ENCODE measurements at places on chromosomes 12 and 14. TPM values are rescaled to one million over a fixed set of nuclear protein-coding genes. Genes with fewer than 3 reads are reported as not detected.

- DNase-seq = no peak
Observed at GRCh38 chr12:114627393-114627792, 56.6 kb downstream of the TBX3 start.

- no peak for DNase-seq
Observed at GRCh38 chr12:52522346-52523011, 2.3 kb upstream of the KRT5 start.

- no peak for DNase-seq
Observed at GRCh38 chr14:96103560-96104460, 64.6 kb downstream of the C14orf132 start.

DNA sequence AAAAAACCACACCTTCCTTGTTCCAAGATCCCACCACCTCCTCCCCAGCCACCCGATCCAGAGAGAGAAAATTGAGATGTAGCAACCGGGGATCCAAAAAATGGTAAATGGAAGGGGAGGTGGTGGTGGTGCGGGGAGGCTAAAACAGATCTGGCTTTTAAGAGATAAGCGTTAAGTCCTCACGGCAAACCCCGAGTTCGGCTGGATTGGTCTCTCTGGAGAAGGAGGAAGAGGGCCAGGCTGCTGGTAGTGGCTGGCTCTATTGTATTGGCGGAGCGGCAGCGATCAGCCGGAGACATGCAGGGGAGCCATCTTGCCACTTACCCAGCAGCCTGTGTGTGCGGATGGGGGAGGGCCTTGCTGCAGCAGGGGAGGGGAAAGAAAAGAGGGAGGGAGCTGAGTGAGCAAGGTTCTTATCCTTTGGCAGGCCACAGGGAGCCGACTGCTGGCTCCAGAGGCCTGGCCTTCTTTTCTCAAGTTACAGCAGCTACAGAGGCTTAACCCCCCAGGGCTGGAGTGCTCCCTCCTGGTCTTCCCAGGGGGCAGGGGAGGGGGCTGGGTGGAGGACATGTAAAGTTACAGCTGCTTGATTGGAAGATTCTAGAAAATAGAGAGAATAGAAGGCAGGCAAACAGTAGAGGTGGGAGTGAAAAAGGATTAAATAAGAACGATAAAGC, 14.1 kb upstream of the CDH24 start:
- peak; percentile 72 for DNase-seq

SLC7A8 gene
- 2.8 TPM for polyA plus RNA-seq

SPIC gene
- polyA plus RNA-seq = not detected

- DNase-seq = no peak
Observed at GRCh38 chr12:54465857-54466523, 7.4 kb downstream of the GTSF1 start.

DNA sequence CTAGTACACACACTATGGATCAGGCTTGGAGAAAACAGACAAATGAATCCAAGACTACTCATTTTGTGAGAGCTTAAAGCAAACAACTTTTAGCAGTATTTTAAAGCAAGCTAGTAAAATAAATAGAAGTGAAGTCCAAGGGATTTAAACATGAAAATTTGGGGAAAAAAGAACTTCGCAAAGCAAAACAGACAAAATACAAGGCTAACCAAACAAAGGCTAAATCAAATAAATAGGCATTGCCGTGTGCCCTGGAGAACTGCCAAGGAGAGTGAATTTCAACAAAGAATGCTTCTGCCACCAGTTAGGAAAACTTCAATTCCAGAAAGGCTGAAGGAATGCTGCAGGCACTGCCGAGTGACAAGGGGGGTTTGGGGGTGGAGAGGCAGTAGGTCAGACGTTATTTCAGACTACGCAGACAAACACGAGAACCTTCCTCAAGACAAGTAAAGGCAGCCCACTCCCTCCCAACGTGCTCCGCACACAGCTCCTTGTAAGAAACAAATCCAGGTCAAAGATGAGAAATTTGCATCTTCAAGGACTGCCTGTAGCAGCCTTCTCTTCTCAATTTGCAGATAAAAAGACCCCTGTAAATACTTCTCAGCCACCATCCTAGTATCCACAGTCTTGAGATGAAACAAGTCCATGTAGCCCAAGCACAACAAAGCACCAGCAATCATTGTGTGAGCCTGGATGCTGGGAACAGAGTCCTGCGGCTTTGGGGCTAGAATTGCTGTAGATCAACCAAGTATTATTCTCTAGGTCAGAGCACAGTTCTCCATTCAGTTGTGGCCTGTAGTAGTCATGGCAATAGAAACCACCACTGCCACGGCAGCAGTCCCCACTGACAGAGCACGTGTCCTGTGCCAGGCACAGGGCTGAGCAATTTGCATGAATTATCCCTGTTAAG, 43.3 kb downstream of the EFCAB11 start:
- no peak for DNase-seq

DNA sequence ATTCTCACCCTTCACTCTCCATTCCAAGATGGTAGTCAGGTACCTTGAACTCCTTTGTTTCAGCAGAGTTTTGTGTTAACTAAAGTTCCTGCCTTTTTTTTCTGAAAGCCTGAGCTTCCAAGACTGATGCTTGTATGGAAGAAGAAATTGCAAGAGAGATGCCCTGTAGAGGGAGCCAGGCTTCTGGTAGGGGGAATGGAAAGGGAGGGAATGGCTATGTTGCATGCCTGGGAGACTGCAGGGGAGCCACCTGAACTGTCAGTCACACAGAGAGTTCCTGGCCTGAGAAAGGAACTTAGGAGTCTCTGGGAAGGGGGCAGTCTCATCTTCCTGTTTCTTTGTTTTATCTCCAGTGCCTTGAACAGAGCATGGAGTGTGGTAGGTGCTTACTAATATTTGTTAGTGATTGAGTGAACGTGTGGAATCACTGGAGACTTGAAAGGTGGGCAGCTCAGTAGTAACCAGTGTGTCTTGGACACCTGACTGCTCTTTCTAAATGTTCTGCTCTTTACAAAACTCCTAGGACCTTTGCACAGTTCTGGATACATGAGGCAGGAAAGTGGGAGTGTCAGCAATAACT, 132.2 kb downstream of the ANO4 start:
- DNase-seq = no peak

DNA sequence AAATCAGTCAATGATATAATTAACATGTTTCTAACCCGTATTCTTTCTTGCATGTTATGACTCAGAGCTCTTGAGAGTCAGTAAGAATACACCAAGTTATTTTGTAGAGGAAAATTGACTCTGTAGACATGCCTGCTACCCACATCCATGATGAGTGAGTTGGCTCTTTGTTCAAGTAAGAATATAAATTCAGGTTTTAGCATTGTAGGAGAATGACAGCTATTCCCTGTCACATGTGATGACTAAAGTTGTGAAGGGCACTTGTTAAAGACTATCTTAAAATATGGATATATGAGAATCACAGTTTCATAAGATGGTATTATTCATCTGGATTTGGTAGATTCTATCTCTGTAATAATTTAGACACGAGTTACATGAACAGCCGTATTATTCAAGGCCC, 209.1 kb downstream of the CCDC59 start:
- no peak for DNase-seq

- DNase-seq = no peak
Observed at GRCh38 chr12:99906786-99907579, 77.8 kb downstream of the ANKS1B start.

- no peak for DNase-seq
Observed at GRCh38 chr12:103913100-103913499, 17.1 kb upstream of the HSP90B1 start.

DNA sequence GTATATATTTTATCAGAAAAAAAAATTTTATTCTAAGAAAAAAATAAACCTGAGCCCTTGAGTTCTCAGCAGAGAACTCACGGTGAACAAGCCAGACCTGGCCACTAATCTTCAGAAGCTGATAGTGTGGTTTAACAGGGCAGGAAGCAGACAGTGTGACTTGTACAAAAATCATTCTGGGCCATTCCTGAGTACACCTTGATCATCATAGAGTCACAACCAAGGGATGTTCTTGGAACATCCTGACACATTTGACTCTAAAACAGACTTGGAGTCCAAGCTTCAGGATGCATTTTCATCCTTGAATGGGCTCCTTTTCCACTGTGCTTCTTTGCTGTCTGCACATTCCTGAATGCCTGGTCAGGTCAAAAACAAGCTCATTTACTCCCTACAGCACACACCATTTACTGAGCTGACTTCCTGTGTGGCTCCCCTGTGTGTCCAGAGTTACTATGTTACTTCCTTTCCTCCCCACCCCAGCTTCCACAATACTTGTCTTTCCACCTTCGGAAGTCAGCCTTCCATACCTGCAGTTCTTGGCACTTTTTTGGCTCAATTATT, 112.0 kb downstream of the ANO6 start:
- DNase-seq = no peak

MYO1H gene
- not detected for polyA plus RNA-seq

DNA sequence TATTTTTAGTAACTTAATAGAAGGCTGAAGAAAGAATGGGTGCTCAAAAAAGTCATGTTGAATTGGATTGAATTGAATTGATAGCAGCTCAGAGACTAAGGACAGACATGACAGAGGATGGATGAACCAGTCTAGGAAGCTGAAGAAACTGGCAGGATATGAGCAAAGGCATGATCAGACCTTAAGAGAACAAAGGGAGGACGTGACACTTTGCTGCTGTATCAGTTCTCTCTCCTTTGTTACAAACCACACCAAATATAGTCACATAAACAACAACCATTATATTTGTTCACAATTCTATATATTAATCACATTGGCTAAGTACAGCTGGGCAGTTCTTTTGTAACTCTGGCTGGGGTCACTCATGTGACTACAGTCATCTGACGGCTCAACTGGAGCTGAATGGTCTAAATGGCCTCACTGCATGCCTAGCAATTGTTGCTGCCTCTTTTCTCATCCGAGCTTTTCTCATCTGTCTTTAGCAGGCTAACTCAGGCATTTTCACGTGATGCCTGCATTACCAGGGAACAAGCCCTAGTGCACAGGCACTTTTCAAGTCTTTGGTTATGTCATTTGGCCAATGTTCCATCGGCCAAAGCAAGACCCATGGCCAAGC, 355.0 kb downstream of the ETNK1 start:
- no peak for DNase-seq

IFI27L1 gene
- 16.6 TPM for polyA plus RNA-seq

GRCh38 chr12:6040815-6041214, 83.7 kb downstream of the VWF start:
- no peak for DNase-seq

DNA sequence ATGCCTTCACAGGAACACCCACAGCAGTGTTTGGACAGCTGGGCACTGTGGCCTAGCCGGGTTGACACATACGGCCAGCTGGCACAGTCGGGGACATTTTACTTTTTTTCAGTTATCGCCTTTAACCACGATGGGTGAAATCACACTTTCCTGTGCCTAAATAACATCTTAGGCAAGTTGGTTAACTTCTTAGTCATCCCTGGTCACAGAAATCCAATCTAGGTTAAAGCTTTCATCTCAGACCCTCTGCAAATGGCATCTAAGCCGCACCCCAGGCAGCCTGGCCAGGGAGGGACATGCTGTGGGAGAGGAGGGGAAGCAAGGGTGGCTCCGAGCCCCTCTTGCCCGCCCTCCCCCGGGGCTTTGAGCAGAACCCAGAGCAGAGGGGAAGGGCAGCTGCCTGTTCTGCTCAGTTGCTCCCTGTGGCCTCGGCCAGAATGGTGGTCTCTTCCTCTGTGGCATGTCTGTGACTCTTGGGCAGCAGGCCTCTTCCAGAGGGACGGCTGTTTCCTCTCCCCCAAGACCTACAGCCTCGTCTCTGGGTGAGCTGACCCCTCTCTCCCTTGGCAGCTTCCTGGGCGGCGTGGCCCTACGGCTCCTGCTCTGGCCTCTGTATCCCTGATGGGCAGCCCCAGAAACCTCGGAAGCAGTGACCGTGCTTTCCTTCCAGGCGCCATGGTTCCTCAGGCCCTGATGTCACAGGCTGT, 85.4 kb upstream of the DYNC1H1 start:
- no peak for DNase-seq

GRCh38 chr12:24244801-24245200, 295.3 kb upstream of the SOX5 start:
- no peak for DNase-seq

DNA sequence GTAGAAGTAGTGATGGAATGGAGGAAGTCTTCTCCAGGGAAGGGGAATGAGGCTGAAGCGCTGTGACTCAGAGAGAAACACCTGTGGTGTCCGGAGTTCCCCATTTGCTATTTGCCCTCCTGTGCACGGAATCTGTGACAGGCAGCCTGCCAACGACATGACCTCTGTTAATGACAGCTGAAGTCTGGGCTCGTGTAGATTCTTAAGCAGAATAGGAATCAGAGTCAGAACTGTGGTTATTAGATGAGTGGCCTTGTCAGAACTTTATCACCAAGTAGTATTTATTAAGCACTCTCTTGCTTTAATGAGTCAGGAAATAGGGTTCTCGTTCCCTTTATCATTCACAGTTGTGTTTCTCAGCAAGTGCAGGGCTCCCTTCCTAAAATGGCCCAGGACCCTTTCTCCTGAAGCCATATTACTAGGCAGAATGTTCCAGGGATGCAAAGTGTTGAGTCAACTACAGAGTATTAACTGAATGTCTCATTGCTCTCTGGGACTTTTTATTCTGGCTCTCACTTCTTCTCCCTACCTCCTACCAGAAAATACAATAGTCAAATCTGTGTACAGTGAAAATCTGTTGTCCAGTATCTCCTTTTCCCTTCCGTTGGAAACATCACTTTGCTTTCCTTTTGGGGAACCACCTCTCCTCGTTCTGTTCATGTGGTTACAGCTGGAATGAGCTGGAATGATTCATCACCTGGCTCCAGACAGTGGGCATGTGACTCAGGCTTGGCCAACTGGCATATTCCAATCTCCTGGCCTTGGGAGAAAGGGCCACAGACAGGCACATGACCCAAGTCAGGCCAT, 77.8 kb upstream of the MAX start:
- no peak for DNase-seq

DNA sequence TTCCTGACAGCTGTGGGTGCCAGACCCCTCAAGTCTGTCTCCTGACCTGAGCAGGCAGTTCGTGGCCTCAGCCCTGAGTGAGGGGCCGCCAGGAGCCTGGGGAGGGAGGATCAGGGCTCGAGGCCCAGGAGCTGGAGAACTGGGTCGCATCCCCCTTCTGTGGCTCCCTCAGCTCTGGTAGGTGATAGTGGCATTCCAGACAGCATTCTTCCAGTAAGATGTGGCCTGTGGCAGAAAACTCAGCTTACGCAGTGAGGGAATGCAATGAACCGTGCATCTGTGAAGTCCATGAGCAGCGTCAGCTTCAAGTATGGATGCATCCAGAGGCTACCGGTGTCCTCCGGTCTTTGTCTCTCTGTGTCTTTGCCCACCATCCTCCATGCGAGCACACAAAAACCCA, 28.4 kb upstream of the FBRSL1 start:
- no peak for DNase-seq

PLEKHD1 gene
- polyA plus RNA-seq = 0.01 TPM

IQSEC3 gene
- not detected for polyA plus RNA-seq

GRCh38 chr14:67426161-67426560, 14.2 kb upstream of the PLEK2 start:
- DNase-seq = no peak

Measured in BJ (cell line).